ENCODE measurements at places on chromosomes 16 and 17. TPM values are rescaled to one million over a fixed set of nuclear protein-coding genes. Genes with fewer than 3 reads are reported as not detected.

- peaks cover 3% of the 10 kb centered on the region for H3K27me3 ChIP-seq
- H3K4me3 ChIP-seq, result peak overlapping the region; percentile 34
- DNase-seq, result peak; percentile 28
- H3K27ac ChIP-seq, result peak overlapping the region; percentile 78
- H3K4me1 ChIP-seq, result peaks cover 23% of the 10 kb centered on the region
Observed at GRCh38 chr16:48232493-48233040, 11.5 kb upstream of the LONP2 start.

DNA sequence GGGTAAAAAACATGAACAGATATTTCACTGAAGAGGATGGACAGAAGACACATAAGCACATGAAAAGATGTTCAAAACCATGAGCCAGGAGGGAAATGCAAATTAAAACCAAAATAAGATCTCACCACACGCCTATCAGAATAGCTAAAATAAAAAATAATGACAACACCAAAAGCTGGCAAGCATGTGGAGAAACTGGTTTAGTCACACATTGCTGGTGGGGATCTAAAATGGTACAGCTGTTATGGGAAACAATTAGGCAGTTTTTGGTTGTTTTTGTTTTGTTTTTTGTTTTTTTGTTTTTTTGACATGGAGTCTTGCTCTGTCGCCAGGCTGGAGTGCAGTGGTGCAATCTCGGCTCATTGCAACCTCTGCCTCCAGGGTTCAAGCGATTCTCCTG is 44.7 kb upstream of the TEKT3 start:
- DNase-seq, result no peak
- no peak overlapping the region for H3K27ac ChIP-seq
- no peaks in the 10 kb centered on the region for H3K4me1 ChIP-seq
- no peaks in the 10 kb centered on the region for H3K36me3 ChIP-seq
- H3K4me3 ChIP-seq, result no peak overlapping the region

The PLLP gene
- total RNA-seq, result 0.65 TPM

DNA sequence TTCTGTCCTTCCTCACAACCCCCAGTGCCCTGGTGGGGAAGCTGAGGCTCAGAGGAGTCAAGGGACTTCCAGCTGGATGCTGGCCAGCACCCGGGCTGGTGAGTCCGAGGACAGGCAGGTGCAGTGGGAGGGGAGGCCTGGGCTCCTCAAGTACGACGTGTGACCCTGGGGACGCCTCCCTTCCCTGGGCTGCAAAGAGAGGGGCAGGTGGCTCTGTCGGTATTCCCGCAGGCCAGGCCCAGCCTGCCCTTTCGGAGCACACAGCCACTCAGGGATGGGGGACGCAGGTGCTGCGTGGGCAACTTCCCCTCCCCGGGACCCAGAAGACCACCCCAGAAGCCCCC is 33.1 kb upstream of the PVALEF start:
- no peak for DNase-seq
- no peak overlapping the region for H3K4me3 ChIP-seq
- no peaks in the 10 kb centered on the region for H3K4me1 ChIP-seq

GRCh38 chr16:19583665-19584300 is 28.3 kb downstream of the VPS35L start:
- no peak overlapping the region for H3K27ac ChIP-seq
- peaks cover 43% of the 10 kb centered on the region for H3K36me3 ChIP-seq
- no peaks in the 10 kb centered on the region for H3K27me3 ChIP-seq
- DNase-seq, result peak; percentile 32
- H3K4me1 ChIP-seq, result peaks cover 10% of the 10 kb centered on the region

The KRT39 gene
- total RNA-seq, result not detected

The TSPOAP1 gene
- 24.1 TPM for total RNA-seq

The MAP2K6 gene
- 3.3 TPM for total RNA-seq

- no peak for DNase-seq
- no peaks in the 10 kb centered on the region for H3K27me3 ChIP-seq
- no peak overlapping the region for H3K27ac ChIP-seq
- no peak overlapping the region for H3K4me3 ChIP-seq
Observed at GRCh38 chr16:14278749-14279148, 207.6 kb downstream of the MRTFB start.

The HEATR9 gene
- 0.70 TPM for total RNA-seq

DNA sequence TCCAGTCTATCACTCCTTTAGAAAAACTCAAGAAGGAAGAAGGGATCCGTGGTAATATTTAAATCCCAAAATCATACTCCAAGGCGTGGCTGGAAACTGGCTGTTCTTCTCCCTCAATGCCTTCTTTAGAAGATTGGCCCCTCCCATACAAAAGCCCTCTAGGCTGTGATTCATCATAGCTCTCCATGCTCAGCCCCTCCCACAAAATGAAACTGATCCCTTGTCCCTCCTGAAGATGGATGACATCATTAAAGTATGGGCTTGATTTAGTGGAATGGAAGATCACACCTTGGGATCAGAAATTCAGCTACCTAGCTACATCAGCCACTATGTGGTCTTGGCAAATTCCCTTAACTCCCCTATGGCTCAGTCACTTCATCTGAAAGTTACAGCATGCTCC is 4.1 kb downstream of the GRIN2A start:
- peaks cover 26% of the 10 kb centered on the region for H3K27me3 ChIP-seq
- H3K4me1 ChIP-seq, result peaks cover 9% of the 10 kb centered on the region
- no peaks in the 10 kb centered on the region for H3K36me3 ChIP-seq
- no peak for DNase-seq
- no peak overlapping the region for H3K27ac ChIP-seq

- H3K27ac ChIP-seq, result no peak overlapping the region
- no peaks in the 10 kb centered on the region for H3K36me3 ChIP-seq
- H3K27me3 ChIP-seq, result peaks cover 41% of the 10 kb centered on the region
- peaks cover 2% of the 10 kb centered on the region for H3K4me1 ChIP-seq
- H3K4me3 ChIP-seq, result no peak overlapping the region
Observed at GRCh38 chr17:74851612-74852236, 8.0 kb downstream of the GRIN2C start.

- peak; percentile 33 for DNase-seq
- H3K27me3 ChIP-seq, result no peaks in the 10 kb centered on the region
- no peak overlapping the region for H3K4me3 ChIP-seq
- H3K27ac ChIP-seq, result peak overlapping the region; percentile 91
Observed at GRCh38 chr16:57132470-57132869, 40.1 kb downstream of the CPNE2 start.

The HSD11B2 gene
- total RNA-seq, result 2.3 TPM

DNA sequence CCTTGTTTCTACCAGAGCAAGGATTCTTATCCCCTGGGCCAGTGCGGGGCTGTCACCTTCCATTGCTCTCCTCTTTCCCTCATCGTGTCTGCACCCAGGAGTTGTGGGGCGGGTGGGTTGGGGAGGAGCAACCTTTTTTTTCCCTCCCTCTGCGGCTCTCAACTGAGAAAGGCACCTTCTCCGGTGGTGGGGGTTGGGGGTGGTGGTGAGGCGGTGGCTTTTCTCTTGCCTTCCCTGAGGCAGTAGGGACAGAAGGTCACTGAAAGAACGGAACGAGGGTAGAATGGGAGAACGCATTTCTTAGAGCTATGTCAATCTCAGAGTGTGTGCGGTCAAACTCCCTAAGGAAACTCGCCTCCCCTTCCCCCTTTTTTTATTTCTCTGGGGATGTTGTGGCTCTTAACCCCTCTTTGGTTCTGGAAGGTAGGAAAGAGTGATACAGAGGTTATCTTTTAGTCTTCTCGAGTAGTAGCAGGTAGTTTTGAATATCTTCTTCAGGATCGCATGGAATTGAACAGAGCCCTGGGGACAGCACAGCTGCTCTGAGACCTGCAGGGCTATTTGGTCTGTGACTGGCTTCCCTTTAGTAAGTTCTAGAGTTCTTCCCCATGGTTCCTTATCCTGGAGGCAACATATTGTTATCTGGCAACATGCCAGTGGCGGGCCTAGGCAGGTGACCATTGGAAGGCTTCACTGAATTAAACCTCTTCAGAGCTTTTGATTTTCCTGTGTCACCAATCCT is 994 bp downstream of the CLTC start:
- H3K27me3 ChIP-seq, result no peaks in the 10 kb centered on the region
- peak overlapping the region; percentile 98 for H3K27ac ChIP-seq
- peak overlapping the region; percentile 98 for H3K4me3 ChIP-seq
- peaks cover 14% of the 10 kb centered on the region for H3K36me3 ChIP-seq

DNA sequence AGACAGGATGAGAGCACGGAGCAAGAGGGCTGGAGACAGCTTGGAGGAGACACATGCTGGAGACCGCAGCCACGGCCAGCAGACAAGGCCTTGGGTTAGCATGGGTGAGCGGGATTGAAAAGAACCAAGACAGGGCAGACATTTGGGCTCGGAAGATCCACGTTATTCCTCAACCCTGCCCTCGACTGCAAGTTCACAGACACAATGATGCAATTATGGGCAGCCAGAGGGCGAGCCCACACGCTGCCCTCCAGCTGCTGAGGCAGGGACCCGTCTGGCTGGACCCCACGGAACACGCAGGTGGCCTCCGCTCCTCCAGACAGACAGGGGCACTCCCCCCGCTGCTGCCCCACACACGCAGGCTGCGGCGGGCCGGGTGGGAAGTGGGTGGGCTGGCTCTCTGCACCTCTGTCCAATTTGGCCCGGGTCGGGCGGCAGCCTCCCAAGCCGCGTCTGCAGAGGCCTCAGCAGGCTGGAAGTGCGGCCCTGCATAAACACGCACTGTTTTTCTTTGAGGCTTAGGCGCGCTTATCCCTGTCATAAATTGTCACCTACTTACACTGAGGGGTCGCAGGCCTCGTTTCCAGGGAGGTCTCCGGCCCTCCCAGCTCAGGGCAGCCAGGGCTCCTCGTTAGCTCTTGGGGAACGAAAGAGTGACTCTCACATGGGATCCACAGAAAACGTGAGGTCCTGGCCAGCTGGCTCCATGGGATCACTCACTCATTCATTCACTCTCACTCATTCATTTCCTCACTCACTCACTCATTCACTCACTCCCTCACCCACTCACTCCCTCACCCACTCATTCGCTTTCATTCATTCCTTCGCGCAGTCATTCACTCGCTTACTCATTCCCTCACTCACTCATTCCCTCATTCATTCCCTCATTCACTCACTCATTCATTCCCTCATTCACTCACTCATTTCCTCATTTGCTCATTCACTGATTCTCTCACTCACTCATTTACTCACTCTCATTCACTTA is 303.9 kb downstream of the C16orf95 start:
- H3K36me3 ChIP-seq, result no peaks in the 10 kb centered on the region
- peaks cover 17% of the 10 kb centered on the region for H3K27me3 ChIP-seq
- DNase-seq, result no peak
- no peak overlapping the region for H3K27ac ChIP-seq
- no peak overlapping the region for H3K4me3 ChIP-seq

The MPP2 gene
- 6.0 TPM for total RNA-seq

The TEDC2 gene
- total RNA-seq, result 23.2 TPM

The KRTAP3-2 gene
- not detected for total RNA-seq

The SPATA22 gene
- total RNA-seq, result not detected

DNA sequence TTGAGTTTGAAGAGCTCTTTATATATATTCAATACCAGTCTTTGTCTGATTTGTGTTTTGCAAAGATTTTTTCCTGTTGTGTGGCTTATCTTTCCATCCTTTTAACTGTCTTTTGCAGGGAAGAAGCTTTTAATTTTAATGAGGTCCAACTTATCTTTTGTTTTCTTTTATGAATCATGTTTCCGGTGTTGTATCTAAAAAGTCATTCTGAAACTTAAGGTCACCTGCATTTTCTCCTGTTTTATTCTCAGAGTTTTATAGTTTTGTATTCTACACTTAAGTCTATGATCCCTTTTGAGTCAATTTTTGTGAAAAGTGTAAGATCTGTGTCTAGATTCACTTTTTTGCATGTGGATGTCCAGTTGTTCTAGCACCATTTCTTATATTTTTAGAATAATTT is 24.6 kb upstream of the COX10 start:
- H3K4me3 ChIP-seq, result no peak overlapping the region
- no peaks in the 10 kb centered on the region for H3K27me3 ChIP-seq
- peaks cover 8% of the 10 kb centered on the region for H3K36me3 ChIP-seq
- H3K27ac ChIP-seq, result no peak overlapping the region

DNA sequence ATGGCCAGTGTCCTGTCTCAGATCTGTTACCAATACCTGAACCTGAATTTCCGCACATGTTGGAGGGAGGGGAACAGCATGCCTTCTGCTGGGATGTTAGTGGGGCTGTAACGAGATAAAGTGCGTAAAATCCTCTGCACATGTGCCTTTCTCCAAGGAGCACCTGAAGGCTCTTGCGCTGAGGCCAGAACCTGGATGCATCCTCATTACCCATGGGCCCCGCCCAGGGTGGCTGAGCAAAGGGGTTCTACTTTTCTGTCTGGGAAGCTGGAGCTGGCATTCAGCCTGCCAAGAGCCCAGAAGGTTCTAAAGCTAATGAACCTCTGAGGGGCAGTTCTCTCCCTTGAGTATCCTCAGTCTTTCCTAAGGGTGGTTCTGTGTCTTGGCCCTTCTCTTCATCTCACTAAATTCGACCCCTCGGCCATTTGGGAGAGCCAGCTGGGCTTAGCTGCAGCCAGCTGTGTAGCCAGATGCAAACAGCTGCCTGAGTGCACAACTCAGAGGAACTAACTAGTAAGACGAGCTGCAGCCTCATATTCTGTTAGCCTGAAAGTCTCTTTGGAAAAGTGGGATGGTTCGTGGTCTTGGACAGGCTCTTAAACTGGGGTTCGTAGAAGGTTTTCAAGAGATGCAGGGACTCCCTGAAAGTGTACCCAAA is 2.5 kb downstream of the ITGA3 start:
- no peak for DNase-seq
- H3K27me3 ChIP-seq, result peaks cover 3% of the 10 kb centered on the region
- no peaks in the 10 kb centered on the region for H3K36me3 ChIP-seq
- H3K27ac ChIP-seq, result no peak overlapping the region
- peaks cover 8% of the 10 kb centered on the region for H3K4me1 ChIP-seq

DNA sequence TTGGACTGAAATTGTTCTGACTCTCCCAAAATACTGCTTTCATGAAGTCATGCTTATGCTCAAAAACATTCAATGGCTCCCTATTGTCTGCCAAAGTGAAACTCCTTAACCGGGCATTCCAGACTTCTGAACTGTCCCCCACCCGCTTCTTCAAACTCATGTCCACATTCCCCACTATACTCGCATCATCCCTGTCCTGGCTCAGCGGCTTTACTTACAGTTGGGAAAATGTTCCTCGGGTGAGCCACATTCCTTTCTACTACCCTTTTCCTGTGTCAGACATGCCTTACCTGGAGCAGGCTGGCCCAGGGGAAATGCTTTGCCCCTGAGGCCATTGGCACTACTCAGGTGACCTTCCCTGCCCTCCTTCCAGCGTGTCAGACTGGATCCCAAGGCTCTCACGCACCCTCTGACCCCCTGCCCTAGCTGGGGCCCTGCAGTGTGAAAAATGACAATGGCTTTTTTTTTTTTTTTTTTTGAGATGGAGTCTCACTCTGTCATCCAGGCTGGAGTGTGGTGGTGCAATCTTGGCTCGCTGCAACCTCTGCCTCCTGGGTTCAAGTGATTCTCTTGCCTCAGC is 5.3 kb downstream of the CYGB start:
- no peak for DNase-seq
- peaks cover 23% of the 10 kb centered on the region for H3K4me1 ChIP-seq
- H3K27me3 ChIP-seq, result peaks cover 3% of the 10 kb centered on the region
- no peaks in the 10 kb centered on the region for H3K36me3 ChIP-seq
- H3K4me3 ChIP-seq, result no peak overlapping the region

All from activated CD8-positive, alpha-beta T cell treated with anti-CD3 and anti-CD28 coated beads for 36 hours (primary cell).